ENCODE measurements at places on chromosomes 5 and 9. TPM values are rescaled to one million over a fixed set of nuclear protein-coding genes. Genes with fewer than 3 reads are reported as not detected.

DNA sequence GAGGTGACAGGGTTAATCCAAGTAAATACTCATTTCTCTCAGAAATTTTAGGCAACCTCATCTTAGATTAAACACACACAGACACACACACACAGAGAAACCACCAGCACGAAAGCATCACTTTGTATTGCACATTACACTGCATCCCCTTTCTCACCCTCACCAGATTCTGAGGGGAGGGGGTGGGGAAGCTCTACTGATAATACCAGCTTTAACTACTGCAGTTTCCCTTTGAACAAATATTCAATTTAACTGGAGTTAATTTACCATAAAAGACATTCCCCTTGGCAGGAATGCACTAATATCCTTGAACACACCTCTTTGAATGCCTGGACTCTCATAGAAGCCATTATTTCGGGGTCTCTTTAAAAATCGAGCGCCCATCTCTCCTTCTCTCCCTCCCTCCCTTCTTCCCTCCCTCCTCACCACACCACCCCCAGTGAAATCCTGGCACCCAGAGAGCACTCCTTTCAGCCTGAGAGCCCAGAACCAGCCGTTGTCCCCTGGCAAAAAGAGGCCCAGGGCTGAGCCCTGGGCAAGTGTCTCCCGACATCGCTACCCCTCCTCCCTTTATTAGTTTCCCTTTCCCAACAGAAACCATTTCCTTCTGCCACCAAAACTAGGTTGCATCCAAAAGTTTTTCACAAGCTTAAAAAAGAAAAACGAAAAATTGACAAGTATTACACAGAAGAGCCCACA, 2.8 kb upstream of the NFIB start:
- H3K27ac ChIP-seq, result no peak overlapping the region
- no peak for DNase-seq
- H3K36me3 ChIP-seq, result no peaks in the 10 kb centered on the region

DNA sequence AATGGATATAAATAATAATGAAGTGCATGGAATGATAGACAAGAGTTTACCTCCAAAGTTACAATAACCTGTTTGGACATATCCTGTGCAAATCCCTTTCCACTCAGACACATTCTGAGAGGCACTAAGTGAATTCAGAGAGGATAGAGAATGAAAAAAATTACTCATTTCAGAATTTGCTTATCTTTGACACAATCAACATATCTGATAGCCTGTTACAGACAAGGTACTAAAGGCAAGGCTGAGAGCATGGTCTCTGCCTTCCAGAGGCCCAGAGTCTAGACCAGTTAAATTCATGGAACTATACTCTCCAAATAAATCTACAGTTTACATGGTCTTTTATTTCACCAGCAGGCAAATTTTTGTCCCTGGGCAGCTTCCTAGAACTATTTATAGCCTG, 371.8 kb upstream of the PTGER4 start:
- no peaks in the 10 kb centered on the region for H3K4me1 ChIP-seq
- no peak for DNase-seq
- no peak overlapping the region for H3K27ac ChIP-seq
- H3K27me3 ChIP-seq, result no peaks in the 10 kb centered on the region
- H3K4me3 ChIP-seq, result no peak overlapping the region

DNA sequence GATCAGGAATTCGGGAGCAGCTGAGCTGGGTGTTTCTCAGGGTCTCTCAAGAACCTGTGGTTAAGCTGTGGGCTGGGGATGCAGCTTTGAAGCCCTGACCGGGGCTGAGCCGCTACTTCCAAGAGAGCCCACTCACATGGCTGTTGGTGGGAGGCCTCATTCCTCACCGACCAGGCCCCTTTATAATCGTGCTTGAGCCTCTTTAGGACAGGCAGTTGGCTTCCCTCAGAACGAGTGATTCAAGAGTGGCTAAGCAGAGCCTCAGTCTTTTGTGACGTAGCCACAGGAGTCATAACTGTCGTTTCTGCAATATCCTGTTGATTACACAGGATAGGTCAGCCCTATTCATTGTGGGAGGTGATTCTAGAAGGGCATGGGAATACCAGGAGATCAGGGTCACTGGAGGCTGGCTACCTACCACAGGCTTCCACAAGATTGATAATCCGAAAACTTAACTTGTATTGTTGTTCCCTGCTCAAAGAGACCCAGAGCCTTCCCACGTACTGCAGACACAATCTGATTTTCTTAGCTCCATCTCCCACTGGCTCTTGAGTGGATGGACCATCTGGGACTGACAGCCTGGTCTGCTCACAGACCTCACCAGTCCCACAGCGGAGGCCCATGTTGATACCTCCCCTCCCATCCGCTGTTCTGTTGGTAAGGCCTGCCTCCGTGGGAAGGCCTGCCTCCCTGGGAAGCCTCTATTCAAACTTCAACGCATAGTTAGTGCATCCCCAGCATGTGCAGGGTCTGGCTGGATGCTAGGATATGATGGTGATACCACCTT, 3.0 kb upstream of the ERGIC1 start:
- no peak overlapping the region for H3K4me3 ChIP-seq
- no peaks in the 10 kb centered on the region for H3K27me3 ChIP-seq
- no peaks in the 10 kb centered on the region for H3K36me3 ChIP-seq
- DNase-seq, result no peak
- peaks cover 26% of the 10 kb centered on the region for H3K4me1 ChIP-seq

- H3K4me1 ChIP-seq, result peaks cover 17% of the 10 kb centered on the region
- peak overlapping the region; percentile 91 for H3K27ac ChIP-seq
- H3K4me3 ChIP-seq, result peak overlapping the region; percentile 78
- DNase-seq, result peak; percentile 39
Observed at GRCh38 chr5:80408484-80409366, 861 bp downstream of the ZFYVE16 start.

- no peak overlapping the region for H3K4me3 ChIP-seq
- H3K4me1 ChIP-seq, result peaks cover 2% of the 10 kb centered on the region
- no peak for DNase-seq
- no peaks in the 10 kb centered on the region for H3K36me3 ChIP-seq
- H3K27me3 ChIP-seq, result no peaks in the 10 kb centered on the region
- H3K27ac ChIP-seq, result no peak overlapping the region
Observed at GRCh38 chr5:40600383-40600782, 79.3 kb upstream of the PTGER4 start.

GRCh38 chr9:34514816-34515215, 8.0 kb downstream of the ENHO start:
- no peak overlapping the region for H3K27ac ChIP-seq
- no peaks in the 10 kb centered on the region for H3K27me3 ChIP-seq
- DNase-seq, result no peak
- H3K4me1 ChIP-seq, result no peaks in the 10 kb centered on the region
- no peaks in the 10 kb centered on the region for H3K36me3 ChIP-seq

DNA sequence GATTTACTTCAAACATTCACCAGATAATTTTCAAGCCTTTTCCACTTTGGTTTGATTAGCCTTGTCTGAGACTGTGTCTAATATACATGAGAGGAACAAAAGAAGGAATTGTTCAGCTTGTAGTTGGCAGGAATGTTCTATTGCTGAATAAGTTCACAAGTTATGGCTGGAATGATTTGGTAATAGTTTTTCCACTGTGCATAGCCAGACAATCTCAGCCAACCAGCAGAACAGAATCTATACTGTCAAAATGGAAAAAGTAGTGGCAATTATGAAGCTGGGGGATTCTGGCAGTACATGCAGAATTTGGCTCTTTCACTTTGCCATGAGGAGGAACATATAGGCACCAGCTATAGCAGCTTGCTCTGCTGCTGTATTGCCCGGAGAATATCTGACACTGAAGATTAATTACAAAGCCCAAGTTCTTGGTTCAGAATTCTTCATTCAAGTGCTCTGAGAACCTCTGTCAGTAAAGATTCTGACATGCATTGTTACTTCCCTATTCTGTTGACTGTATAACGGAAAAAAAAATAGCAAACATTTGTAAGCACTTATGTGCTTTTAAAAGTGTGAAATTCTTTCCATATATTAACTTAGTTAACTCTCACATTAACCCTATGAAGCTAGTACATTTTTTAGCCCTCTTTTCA, 150.6 kb downstream of the PRR16 start:
- no peaks in the 10 kb centered on the region for H3K27me3 ChIP-seq
- DNase-seq, result no peak
- no peaks in the 10 kb centered on the region for H3K4me1 ChIP-seq
- H3K4me3 ChIP-seq, result no peak overlapping the region
- H3K36me3 ChIP-seq, result no peaks in the 10 kb centered on the region

DNA sequence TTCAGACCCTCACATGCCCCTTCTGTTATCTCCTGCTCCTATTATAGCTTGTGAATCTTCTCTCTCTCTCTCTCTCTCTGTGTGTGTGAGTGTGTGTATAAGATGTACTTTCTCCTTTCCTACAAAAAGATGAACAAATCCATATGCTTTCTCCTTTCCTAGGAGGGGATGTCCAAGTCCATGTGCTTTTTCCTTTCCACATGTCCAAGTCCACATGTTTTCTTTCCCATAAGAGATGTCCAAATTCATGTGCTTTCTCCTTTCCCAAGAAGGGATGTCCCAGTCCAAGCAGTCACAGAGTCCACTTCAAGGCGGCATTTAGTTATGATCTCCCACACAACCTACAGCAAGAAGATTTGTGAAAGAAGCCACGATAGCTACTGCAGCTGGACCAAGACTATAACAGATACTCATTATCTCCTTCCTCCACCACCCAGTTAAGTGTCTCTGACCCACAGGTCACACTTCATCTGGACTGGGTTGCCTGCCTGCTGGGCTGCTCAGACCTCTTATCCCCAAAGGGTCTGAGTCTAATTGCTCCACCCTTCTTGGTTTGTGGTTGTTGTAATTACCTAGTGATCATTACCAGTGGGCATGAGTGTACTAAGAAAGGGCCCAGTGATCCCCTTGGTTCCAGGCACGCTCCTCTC, 18.4 kb upstream of the FOXI1 start:
- H3K4me3 ChIP-seq, result no peak overlapping the region
- no peak for DNase-seq
- H3K27ac ChIP-seq, result no peak overlapping the region
- H3K36me3 ChIP-seq, result peaks cover 35% of the 10 kb centered on the region

DNA sequence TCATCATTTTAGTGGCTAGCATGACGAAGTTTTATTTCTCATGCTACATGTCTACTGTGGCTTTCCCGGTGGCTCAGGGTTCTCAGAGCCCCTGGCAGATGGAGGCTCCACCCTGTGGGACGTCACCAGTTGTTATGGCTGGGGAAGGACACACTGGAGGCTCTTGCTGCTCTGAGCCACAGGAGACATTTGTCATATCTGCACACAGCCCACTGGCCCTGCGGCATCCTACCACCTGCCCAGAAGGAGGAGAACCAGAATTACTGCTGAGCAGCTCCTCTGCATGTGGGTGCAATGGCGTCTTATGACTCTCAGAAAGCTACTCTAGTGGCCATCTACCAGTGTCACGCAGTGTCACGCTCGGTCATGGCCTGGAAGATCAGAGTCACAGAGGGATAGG, 6.6 kb downstream of the OR13J1 start:
- no peak for DNase-seq
- H3K27ac ChIP-seq, result no peak overlapping the region
- H3K27me3 ChIP-seq, result peaks cover 8% of the 10 kb centered on the region
- H3K36me3 ChIP-seq, result no peaks in the 10 kb centered on the region
- H3K4me1 ChIP-seq, result no peaks in the 10 kb centered on the region

DNA sequence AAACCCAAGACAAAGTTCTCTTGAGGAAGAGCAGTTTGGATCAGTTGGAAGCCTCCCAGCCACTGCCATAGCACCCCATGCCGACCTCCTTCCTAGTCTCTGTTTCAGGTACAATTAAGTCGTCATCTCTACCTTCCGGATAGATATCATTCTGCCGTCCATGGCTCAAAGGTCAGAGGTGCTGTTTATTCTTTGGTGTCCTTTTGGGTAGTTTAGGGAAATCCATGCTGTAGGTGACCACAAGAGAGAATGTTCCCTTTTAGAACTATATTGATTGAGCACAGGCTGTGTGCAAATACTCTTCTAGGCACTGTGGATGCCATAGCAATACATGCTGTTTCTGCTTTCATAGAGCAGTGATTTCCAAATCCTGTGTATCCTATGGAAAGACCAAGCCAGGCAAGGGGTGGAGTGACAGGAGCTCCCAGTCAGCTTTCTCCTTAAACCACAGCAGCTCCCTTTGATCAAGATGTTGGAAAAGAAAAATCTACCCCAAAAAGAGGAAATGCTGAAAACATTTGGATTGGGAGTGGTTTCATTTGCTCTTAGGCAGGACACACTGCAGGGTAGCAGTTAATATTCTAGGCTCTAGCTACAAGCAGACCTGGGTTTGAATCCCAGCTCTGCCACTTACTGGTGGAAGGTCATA, 127.9 kb downstream of the PALM2AKAP2 start:
- H3K27me3 ChIP-seq, result no peaks in the 10 kb centered on the region
- no peak overlapping the region for H3K4me3 ChIP-seq
- no peak for DNase-seq
- no peak overlapping the region for H3K27ac ChIP-seq
- no peaks in the 10 kb centered on the region for H3K36me3 ChIP-seq

DNA sequence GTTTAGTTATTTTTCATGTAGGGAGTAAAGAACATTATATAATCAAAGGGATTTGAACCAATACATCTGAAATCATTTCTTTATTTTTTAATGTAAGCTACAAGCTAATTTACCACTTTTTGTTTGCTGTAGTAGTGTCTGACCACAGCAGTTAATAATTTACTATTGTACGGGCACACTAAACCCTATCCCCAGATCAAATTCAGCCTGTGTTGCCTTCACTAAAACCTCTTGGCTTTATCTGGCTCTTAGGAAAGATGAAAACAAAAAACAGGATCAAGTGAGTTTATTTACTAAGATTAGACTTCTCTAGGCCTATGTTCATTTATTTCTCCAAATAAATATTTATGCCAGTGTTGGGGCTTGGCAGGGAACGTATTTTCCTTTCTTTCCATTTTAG, 384.1 kb downstream of the EBF1 start:
- no peaks in the 10 kb centered on the region for H3K27me3 ChIP-seq
- H3K36me3 ChIP-seq, result no peaks in the 10 kb centered on the region
- H3K27ac ChIP-seq, result no peak overlapping the region

DNA sequence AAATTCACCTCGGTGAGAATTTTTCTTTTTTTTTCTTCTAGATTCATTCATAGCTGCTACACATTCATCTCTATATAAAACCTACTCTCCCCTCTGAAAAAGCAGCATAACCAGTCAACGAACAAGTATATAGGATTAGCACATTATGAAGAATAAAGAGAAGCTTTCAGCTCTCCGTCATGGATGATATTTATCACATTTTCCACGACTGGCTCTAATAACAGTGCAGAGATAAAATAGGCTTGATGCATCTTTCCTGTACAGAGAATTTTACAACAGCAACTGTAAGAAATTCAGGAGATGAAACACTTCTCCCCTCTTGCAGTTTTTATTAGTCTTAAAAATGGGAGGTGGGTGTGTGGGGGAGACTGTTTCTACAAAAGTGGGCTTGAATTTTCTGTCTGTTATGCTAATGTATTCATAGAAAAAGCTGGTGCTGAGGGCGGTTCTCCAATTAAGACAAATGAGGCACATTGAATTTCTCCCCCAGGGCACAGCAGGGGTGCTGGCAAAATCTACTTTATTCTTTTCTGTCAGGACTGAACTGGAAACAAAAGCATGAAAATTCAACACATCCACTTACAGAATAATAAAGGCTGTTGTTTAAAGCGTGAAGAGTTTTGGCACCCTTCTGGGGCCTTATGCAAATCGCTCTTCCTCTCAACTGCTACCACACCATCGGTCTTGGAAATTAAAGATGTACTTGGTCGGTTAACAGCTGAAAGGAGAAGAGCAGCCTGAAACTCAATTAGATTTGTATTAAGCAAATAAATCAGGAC, 233.9 kb upstream of the ZNF608 start:
- no peaks in the 10 kb centered on the region for H3K36me3 ChIP-seq
- H3K4me3 ChIP-seq, result no peak overlapping the region

IL9 gene
- not detected for total RNA-seq

LCP2 gene
- total RNA-seq, result 351 TPM

ROPN1L gene
- total RNA-seq, result 3.0 TPM

FAM221B gene
- not detected for total RNA-seq

CTXN3 gene
- not detected for total RNA-seq

BNC2 gene
- total RNA-seq, result not detected

DAPK1 gene
- total RNA-seq, result 3.5 TPM

PTPN3 gene
- 0.47 TPM for total RNA-seq

TMEM174 gene
- not detected for total RNA-seq

LRRC19 gene
- not detected for total RNA-seq

XRCC4 gene
- 3.8 TPM for total RNA-seq

Data from CD4-positive, CD25-positive, alpha-beta regulatory T cell (primary cell).